Hematopoietic multipotent progenitor cell treated with erythropoietin and hydrocortisone succinate and interleukin-3 and kit ligand, for 6 days (in vitro differentiated cells): ENCODE measurements at places on chromosomes 4 and X.

DNA sequence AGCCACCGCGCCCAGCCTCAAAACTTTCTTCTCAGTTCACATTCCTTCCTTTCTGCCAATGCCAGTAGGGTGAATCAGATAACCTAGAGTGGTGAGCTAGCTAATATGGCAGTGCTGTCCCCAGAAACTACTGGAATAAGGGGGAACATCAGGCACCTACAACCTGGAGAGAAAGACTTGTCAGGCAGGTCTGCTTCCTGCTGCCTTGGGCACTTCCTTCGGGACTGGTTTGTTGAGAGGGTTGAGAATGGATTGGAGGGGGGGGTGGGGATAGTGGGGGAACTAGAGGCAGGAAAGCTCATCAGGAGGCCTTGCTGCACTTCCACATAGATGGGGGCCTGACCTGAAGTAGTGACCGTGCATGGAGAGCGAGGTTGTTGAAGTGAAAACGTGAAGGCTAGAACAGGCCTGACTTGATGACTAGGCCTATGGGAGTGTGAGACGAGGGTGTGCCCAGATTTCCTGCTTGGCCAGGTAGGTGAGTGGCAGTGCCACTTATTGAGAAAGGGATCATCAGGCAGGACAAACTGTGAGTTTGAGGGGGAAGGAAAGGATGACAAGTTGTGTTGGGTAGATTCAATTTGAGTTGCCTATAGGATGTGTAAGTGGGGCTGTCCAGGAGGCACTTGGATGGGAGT lies 33.4 kb downstream of the SLC25A5 start:
- DNase-seq: no peak

GRCh38 chr4:148730082-148730640 lies 287.9 kb upstream of the NR3C2 start:
- DNase-seq: no peak

GRCh38 chr4:15327311-15328298 lies 100.2 kb upstream of the C1QTNF7 start:
- DNase-seq: no peak

DNA sequence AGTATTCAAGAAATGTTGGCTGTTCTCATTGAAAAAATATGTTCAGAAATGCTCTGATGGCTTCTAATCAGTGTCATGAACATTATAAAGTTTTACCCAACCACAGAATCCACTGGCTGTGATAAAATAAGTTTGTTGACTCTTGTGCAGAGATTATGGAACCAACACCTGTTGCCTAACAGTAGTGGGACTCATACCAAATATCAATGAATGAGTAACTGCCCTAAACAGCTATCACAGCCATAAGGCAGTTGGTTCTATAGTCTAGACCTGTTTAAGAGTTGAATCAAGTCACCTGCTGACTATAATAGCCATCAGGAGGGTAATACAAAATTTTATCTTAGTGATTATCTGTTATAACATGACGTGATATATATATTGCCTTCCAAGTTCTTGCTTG lies 168.3 kb downstream of the ATOH1 start:
- no peak for DNase-seq

GRCh38 chr4:18390655-18391353 lies 369.2 kb upstream of the LCORL start:
- no peak for DNase-seq

DNA sequence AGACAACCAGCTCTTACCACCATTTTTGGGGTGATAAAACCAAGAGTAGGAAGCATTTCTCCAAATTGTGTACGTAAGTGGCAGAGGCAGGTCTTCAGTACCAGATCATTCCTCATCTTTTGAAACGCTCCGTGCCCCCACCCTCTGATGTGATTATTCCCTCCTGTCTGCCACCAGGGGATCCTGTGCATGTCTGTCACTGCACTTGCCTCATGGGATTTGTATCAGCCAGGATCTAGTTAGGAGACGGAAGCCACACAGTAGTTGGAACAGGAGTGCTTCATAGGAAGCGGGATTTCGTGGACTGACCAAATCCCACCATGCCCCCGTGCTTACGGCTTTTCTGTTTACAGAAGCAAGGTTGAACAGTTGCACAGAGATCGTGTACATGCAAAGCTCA lies 75.5 kb downstream of the SHROOM2 start:
- DNase-seq: no peak

- DNase-seq: peak; percentile 90
Observed at GRCh38 chr4:128305942-128306341, 18.3 kb upstream of the PGRMC2 start.

DNA sequence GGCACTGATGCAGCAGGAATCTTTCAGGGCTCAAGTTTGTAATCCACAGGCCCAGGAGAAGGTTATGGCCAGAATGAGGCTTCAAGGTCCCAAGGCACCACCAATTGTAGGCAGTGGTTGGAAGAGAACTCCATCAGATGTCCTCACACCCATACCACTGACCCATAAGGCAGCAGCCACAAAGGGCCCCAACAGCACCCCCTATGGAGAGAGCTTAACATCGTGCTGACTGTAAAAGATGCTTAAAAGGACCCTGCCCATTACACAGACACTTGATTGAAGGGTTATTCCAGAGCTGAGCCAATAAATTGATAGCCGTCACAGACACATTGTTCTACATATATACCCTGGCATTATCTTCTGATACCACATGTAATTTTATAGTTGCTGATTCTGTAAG lies 113.7 kb downstream of the SOWAHB start:
- DNase-seq: peak; percentile 13

DNA sequence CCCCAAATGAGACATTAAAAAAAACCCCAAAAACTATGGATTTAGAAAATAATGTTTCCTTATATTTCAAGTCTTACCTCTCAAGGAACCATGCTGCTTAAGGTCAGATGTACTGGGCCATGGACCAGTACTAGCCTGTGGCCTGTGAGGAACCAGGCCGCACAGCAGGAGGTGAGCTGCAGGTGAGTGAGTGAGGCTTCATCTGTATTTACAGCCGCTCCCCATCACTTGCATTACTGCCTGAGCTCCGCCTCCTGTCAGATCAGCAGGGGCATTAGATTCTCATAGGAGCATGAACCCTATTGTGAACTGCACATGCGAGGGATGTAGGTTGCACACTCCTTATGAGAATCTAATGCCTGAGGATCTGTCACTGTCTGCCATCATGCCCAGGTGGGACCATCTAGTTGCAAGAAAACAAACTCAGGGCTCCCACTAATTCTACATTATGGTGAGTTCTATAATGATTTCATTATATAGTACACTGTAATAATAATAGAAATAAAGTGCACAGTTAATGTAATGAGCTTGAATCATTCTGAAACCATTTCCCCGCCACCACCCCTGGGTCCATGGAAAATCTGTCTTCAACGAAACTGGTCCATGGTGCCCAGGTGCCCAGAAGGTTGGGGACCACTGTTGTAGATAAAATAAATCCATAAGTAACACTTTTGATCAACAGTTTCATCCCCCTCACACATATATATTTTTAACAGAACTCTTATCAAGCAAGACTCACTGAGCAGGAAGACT lies 105.3 kb upstream of the CBR4 start:
- no peak for DNase-seq

DNA sequence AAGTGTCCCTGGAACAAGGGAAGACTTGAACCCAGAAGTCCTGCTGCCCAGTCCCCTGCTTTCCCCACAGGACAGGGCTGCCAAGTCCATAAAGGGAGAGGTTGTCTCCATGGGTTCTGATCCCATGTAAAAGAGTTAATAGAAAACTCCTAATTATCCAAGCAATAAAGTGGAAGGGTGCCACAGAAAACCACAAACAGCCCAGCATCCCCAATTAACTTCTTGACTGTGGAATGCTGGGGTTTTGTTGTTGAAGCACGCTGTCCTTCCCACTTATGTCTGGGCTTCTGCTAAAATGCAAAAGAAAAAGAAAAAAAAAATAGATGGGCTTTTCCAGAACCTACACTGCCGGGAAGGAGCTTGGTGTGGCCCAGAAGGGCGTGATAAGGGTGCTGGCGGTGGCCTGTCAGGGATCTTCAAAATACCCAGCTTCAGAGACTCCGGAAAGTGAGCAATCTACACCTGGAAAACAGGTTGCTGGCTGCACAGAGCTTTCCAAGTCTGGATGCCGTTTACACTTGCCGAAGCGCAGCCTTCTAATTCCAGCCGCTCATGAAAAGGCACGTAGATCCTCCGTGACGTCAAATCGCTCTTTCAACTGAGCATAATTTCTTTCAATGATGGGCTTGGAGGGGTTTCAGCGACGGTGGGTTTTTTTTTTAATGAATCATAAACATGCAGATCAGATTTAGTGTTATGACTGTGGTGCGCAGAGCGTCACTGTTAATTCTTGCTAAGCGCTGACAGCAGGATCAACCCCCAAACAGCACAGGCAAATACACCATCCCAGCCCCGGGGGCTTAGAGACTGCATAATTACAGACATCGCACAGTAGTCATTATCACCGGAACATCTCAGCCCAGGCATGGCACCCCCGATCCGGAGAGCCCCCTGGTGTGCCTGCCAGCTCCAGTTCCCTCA lies 197.6 kb downstream of the BCOR start:
- DNase-seq: no peak

GRCh38 chr4:122831515-122832196 lies 5.0 kb downstream of the FGF2 start:
- DNase-seq: no peak

DNA sequence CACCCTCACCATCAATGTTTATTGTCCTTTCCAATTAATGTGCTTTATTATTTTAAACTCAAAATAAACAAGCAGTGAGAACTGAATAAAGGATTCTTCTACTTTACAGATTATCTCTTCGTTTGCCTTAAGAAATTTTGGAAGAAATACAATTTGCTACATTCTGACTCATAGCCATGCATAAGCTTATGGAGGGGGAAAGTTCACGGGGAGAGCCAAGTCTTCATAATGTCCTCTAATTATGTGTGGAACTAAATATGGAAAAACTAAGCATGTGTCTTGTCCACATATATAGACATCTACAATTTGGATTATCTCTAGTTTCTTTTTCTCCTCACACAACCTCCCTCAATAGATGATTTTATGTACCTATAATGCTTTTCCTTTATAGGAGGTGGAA lies 17.5 kb downstream of the CXCL13 start:
- DNase-seq: no peak

- peak; percentile 32 for DNase-seq
Observed at GRCh38 chrX:40552768-40553167, 28.0 kb upstream of the ATP6AP2 start.

DNA sequence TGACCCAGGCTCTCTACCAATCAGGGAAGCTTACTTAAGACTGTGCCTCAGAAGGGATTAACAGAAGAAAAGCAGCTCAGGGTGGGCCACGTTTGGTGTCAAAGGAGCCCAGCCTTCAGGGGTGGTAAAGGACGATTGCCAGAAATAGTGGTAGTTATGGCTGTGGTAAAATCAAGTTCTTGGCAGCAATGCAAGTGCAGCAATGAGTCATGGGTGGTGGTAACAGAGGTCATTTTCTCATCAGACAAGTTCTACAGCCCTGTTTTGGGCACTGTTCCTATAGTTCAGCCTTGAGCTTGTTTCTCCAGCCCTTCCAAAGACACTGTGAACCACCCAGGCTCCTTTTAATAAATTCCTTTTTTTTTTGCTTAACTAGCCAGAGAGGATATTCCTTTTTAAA lies 120.3 kb downstream of the EFHC2 start:
- DNase-seq: no peak

GRCh38 chrX:104255465-104255864 lies 732 bp upstream of the ESX1 start:
- peak; percentile 0 for DNase-seq

GRCh38 chr4:4857809-4858508 lies 1.5 kb upstream of the MSX1 start:
- no peak for DNase-seq

- DNase-seq: peak; percentile 59
Observed at GRCh38 chrX:71492231-71493065, 40.5 kb upstream of the OGT start.

GRCh38 chrX:116462822-116463221 lies at the start of gene CT83:
TSS of gene CT83 (minus strand) at chrX:116462976. CDS start at chrX:116462856, 120 bp downstream.
- DNase-seq: no peak

GRCh38 chr4:78437608-78438088 lies 113.9 kb upstream of the ANXA3 start:
- DNase-seq: no peak

- no peak for DNase-seq
Observed at GRCh38 chrX:12610079-12610478, 181.1 kb upstream of the PRPS2 start.

GRCh38 chrX:131257367-131257766 lies 31.7 kb downstream of the IGSF1 start:
- DNase-seq: no peak

- no peak for DNase-seq
Observed at GRCh38 chr4:12545812-12546211, 938.3 kb downstream of the RAB28 start.
